ENCODE measurements at places on chromosomes 7 and 10.

DNA sequence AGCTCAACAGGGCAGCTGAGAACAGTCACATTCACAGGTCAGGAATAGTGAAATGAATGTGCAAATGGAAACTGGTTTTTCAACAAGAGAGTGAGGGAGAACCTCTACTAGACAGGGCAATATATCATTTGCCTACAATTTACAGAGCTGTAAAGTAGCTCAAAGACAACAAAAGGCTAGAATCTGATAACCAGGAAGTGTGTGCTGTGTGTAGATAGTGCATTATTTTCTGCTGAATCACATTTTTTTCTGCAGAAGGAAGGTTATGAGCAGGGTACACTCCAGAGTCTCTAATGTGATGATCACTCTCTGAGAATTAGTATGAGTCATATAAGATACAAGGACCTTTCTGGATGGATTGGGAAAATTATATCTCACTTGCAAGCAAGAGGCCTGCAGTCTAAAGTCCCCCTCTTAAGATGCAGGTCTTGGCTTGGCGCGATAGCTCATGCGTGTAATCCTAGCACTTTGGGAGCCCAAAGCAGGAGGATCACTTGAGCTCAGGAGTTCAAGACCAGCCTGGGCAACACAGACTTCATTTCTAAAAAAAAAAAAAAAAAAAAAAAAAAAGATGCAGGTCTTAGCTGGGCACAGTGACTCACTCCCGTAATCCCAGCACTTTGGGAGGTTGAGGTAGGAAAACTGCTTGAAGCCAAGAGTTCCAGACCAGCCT, 59.9 kb upstream of the COBL start:
- DNase-seq: no peak

DNA sequence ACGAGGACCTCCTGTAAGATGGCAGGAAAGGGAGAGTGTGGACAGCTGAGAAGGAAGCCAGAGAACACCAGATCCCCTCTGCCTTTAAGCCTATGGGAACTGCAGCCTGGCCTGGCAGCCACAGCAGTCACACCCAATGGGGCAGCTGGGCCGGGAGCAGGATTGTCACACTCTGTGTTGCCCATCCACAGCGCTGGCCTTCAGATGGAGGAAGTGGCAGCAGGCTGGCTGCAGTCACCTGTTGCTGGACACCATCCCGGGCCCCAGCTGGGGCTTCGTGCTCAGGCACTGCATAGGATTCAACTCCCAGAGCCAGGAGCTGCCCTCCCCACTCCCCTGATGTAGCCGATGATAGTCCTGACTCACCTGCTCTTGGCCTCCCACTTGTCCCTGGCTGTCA, 114.4 kb downstream of the COL13A1 start:
- no peak for DNase-seq

GRCh38 chr7:43317075-43317474, 204.6 kb downstream of the HECW1 start:
- no peak for DNase-seq

DNA sequence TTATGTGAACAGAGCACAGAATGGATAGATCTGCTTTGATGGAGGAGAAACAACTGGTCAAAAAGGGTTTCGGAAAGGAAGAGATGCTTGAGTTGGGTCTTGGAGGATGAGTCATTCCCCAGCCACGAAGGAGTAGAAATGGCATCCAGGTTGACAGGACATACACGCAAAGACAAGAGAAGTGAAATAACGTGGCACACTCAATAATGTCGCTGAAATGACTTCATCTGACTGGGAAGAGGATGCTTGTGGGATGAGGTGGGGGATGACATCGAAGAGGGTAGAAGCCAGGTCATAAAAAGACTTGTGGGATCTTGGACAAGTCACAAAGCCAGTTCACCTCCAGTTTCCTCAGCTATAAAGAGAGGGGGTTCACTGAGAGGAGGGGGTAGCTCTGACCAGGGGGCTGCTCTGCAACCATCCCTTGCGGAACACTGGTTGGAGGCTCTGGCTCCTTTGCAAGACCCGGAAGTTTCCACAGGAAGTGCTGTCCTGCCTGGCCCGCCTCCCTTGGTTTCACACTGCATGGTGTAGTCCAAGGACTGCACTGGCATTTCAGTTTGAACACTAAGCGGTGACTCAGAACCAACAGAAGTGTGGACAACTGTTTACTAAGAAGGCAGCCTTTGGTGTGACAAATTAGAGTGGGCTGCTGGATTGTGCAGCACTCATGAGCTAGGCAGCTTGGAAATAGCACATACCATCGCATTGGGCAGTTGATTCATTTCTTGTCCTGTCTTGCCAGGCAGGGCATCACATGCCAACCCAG, 189.9 kb upstream of the ADO start:
- no peak for DNase-seq

GRCh38 chr10:23780331-23780730, 341.5 kb downstream of the OTUD1 start:
- no peak for DNase-seq

- DNase-seq: no peak
Measured at GRCh38 chr7:20793694-20794394, 7.2 kb upstream of the SP8 start.

DNA sequence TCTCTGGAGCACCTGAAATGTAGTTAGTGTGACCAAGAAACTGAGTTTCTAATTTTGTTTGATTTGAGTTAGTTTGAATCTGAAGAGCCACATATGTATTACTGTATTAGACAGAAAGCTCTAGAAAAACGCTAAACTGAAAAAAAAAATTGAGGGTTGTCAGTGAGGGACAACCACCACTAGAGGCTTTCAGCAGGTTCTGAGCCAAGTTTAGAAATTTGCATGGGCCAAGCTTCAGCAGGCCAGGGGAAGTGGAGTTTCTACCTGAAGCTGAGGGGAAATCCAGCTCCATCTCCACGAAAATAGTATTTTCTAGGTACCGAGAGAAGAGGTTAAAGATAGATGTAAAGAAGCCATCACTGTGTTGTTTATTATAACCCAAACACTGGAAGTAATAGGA, 77.9 kb upstream of the PLXNA4 start:
- DNase-seq: no peak

GRCh38 chr7:69184339-69184738, 413.9 kb upstream of the AUTS2 start:
- DNase-seq: no peak

- DNase-seq: peak; percentile 31
Measured at GRCh38 chr10:90857635-90858460, at the start of gene HTR7. TSS of gene HTR7 (minus strand) at chr10:90858039. CDS start at chr10:90857671, 368 bp downstream.

- no peak for DNase-seq
Measured at GRCh38 chr7:6168477-6168868, 104.0 kb downstream of the CYTH3 start.

All from stimulated activated CD8-positive, alpha-beta memory T cell treated with anti-CD3 and anti-CD28 coated beads, Interleukin-2, amount 100 ng/mL, for 1 hour (primary cell).